CD4-positive, alpha-beta T cell treated with Interleukin-21 for 1 hour (primary cell): ENCODE measurements at places on chromosomes 3 and 15.

- DNase-seq, result no peak
Observed at GRCh38 chr3:149031096-149031495, 39.8 kb downstream of the GYG1 start.

DNA sequence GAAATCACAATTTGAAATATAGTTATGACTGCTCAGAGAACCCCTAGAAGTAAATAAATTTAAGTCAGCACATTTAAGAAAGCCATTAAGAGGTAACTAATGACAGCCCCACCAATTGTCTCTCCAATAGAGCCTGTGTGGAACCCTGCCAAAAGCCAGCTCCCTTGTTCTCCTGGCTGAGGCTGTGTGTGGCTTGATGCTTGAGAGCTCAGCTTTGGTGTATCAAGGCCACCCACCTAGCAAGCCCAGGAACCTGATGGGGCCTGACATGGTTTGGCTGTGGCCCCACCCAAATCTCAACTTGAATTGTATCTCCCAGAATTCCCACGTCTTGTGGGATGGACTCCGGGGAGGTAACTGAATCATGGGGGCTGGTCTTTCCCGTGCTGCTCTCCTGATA, 106.9 kb downstream of the LRRN1 start:
- no peak for DNase-seq

DNA sequence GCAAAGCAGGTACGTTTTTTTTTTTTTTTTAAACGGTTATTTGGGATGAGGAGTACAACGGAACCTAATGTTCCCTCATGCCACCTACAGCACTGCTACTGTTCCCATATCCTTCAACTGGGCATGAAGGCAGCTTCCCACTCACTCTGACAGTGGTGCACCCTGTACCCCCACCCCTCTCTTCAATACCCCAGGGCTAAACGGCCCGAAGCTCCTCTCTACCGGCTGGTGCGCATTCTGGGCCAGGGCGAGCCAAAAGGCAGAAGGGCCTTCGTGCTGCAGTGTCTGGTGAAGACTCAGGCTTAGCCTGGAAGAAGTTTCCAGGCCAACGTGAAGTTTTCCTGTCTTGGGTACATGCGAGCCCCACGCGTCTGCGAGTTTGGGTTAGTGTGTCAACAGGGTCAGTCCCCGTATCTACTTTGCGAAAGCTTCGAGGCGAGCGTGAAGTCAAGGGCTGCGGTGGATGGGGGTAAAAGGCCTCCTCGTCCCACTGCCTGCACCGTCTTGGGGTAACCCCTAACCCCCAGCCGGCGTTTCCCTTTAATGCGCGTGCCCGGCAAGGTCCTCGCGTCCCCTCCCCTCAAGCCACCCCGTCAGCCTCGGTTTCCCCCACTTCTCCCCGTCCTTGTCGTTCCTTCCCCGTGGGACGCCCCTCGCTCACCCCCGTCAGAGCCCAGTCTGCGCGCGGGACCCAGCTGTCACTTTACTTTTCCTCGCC, 765 bp upstream of the UBE2E2 start:
- DNase-seq, result no peak

DNA sequence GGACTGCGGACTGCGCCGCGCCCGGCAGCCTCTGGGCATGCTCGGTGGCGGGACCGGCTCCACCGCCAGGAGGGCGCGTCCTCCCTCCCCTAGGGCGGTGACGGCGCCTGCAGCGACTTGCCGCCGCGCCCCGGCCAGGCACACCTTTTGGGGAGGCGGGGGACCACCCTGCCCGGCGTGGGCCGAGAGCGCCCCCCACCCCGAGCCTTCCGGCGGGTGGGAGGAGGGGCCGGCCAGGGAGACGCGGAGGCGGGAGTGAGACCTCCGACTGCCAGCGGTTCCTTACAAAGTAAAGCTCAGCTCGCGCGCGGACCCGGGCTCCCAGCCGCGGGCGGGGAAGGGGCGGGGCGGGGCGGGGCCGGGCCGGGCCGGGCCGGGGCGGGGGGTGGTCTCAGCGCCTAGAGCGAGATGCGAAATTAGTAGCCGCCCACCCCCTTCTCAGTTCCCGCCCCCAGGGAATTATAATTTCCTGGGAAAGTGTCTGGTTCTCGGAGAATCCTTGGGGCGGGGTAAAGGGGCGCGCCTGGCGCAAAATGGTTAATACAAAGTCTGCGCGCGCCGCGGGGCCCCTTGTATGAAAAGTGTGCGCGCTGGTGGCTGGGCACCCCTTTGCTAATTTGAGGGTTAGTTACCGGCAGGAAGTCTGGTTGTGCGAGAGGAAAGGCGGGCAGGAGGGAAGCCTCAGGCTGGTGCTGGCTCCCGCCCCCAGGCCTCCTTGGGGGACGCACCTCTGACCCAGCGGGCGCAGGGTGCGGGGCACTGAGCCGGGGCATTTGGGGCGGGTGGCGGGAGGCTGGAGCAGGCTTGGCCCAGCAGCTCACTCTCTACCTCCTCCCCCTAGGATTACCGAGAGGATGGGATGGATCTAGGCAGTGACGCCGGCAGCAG, 224.8 kb upstream of the IL12A start:
- no peak for DNase-seq

DNA sequence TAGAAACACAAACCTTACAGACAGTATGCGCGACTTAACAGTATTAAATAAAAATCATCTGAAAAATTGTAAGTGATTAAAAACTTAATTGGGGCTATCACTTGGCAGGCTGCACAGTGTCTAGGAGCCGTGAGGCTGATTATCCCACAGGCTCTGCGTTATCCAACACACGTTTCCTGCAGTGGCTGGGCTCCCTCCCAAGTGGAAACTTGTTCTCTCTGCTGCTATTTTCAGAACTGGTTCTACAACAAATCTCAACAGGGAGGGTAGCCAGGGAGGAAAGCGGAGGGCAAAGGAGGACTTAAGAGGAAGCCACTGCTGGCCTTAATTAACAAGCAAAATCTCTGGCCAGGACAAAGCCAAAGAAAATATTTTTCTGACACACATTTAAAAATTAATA, 555.2 kb downstream of the MAGI1 start:
- DNase-seq, result no peak

DNA sequence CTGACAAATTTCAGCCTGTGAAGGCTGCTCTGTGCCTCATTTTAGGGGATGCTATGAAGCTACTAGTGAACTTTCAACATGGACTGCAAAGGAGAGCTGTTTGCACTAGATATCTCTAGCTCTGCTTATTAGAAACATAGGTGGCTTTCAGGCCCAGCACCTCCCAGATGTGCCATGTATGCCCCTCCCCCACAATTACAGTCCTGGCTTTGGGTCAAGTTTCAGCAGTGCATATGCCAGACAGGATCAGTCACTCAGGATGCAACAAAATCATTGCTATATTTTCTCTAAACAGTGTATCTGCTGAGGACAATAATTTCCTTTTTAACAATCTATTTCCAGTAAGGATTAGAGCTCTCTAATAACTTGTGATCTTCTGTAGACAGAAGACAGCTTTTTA, 178.8 kb upstream of the STAC start:
- no peak for DNase-seq

- DNase-seq, result no peak
Observed at GRCh38 chr3:89300526-89300925, 193.1 kb downstream of the EPHA3 start.

- DNase-seq, result no peak
Observed at GRCh38 chr3:150055332-150055731, 84.6 kb upstream of the PFN2 start.
